GF-D8 (cell line): ENCODE measurements at places on chromosomes 5 and 9.
A peak's percentile ranks its signal among the peaks of the same experiment; 100 is the strongest.

- no peak for DNase-seq
Measured at GRCh38 chr9:78301466-78301865, 4.5 kb downstream of the PSAT1 start.

GRCh38 chr9:77180056-77180455 lies 2.7 kb downstream of the VPS13A start:
- no peak for DNase-seq

DNA sequence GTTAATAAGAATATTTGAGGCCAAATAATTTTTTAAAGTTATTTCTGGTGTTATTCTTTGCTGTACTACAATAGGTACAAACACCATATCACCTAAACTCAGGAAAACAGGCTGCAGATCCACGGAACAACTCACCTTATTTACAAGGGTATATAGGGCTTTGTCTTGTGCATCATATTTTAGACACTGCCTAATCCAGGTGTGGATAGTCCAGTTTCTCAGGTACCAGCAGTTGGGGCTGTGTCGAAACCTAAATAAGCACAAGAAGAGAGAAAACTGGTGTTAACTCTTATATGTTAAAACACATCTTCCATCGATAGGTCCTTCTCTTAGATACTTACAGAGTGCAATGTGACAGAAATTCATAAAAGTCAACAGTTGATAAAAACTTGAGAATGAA lies 82.2 kb downstream of the MRPS27 start:
- no peak for DNase-seq

GRCh38 chr5:13994621-13995253 lies 50.2 kb upstream of the DNAH5 start:
- DNase-seq = no peak

DNA sequence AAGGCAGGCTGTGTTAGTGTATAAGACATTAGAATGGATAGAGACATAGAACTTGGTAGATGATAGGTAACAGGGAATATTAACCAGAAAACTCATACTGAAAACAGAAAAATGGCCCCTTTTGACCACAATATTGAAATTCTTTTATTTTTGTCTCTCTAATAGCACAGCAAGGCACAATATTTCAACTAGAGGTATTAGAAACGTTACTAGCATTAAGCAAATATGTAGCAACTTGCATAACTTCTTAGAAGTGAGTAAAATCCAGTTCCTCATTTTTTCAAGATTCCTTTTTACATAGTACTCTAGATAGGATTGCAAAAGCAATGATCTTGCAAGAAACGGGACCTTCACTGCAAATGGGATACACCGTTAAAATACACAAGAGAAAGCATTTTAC lies 102.7 kb upstream of the VCAN start:
- DNase-seq = peak; percentile 73
